CD4-positive, alpha-beta T cell treated with Interleukin-4 for 4 hours (primary cell): ENCODE measurements at places on chromosomes 2 and 18.

GRCh38 chr2:144454466-144455287 lies 65.2 kb downstream of the ZEB2 start:
- DNase-seq: peak; percentile 45

- DNase-seq: no peak
These were observed 13.2 kb downstream of the EVA1A start for GRCh38 chr2:75547345-75548035.

DNA sequence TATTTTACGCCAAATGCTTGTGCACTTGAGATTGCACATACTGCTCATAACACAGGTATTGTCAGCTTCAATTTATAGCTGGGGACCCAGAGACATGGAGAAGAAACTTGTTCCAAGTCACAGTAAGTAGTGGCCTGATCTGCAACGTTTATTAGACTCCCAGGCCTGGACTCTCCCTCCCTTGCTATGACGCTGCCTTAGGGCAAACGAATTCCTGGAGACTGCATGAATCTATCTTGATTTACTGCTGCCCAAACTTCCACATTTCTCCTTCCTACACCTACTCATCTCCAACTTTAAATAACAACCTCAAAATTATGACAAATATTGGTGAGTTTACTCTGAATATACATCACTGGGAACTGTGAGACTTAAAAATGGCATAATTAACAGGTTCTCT lies 145.1 kb upstream of the CCDC195 start:
- no peak for DNase-seq

GRCh38 chr2:132550946-132551345 lies 119.1 kb downstream of the LYPD1 start:
- DNase-seq: no peak

DNA sequence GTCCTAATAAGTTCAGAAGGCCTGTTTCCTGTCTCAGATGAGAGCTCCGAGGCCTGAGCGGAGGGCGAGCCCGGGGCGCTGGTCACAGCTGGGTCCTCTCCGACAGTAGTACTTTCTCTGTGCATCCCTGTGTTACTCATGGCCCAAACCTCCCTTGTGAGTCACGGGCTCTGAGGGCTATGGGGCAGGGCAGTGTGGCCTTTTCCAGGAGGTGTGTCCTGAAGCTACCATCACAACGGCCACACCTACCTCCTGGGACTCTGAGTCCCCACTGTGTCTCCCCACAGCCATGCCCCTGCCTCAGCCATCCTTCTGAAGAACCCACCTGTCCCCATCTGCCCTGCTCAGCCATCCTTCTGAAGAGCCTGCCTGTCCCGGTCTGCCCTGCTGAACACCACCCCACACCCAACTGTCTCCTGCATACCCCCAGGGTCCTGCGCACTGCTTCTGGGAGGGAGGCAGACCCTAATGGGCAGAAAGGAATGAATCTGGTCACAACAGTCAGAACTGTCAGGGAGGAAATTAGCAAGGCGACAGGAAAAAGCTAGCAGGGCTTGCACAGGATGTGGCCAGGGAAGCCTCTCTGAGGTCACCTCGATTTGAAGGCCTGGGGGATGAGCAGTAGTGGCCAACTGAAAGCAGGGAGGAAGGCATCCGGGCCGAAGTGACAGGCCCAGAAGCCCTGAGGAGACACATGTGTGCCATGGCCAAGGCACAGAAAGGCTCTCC lies 145.4 kb upstream of the RIOK3 start:
- peak; percentile 4 for DNase-seq

DNA sequence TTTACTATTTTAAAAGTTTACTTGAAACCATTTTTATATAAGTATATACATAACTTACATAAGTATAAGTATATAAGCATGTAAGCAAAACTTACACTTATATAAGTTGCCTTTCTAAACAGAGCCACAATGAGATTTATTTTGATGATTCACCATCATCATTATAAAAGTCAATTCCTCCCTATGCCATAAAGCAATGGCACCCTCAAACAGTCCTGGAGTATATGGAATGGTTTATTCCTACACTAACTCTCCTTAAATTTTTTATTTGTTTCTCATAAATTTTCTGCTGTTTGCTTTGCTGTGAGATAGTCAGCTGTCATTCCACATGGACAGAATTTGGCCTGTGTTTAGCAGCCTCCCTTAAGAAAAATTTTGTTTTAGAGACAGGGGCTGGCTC lies 114.2 kb downstream of the NAB1 start:
- no peak for DNase-seq

DNA sequence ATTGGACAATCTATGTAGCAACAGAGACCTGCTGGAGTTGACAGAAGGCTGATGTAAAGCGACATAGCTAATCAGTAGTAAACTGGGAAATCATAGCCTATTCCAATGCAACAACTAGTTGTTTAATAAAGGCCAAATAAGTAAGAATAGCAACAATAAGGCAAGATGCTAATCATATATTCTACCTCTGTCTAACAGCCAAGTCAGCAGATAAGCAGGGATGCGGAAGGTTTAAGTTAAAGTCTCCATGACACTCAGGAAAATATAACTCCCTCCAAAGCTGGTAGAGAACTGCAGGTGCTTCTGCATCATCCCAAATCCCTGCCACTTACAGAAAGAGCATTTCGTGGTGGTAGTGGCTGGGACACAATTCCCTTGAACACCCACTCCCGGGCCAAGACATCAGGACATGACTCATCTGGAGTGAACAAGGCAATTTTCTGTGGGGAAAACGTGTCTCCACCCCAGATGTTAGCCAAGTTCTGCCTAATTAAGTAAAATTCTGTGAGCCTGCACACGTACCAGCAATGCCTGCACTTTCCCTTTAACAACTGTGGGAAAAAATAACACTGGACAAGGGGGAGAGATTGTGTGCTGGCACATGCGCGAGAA lies 413.6 kb upstream of the ID2 start:
- no peak for DNase-seq

DNA sequence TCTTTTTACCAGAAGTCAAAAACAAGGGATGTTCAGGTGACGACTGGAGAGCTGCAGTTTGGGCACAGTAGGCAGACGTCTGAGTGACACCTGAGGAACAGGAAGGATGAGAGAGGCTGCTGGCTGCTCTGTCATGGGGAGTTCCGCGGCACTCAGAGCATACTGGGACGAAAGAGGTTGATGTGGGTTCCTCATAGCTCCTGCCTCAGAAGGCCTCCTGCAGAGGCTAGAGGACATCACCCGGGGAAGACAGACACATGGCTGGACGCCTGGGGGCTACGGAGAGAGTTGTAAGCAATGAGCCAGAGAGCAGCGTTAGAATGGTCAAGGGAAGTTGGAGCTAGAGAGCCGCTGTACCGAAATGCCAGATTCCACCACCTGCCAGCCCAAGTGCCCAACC lies 45.1 kb upstream of the GLI2 start:
- DNase-seq: no peak

GRCh38 chr2:223915071-223915470 lies 30.1 kb downstream of the WDFY1 start:
- DNase-seq: no peak

- no peak for DNase-seq
These were observed 330.0 kb upstream of the PKDCC start for GRCh38 chr2:41717839-41718238.
